COLO829 (cell line): ENCODE measurements at places on chromosomes 5 and 9.

- no peak for DNase-seq
Measured at GRCh38 chr9:9598723-9599122, 1014.1 kb downstream of the PTPRD start.

GRCh38 chr5:142717582-142718215 lies 31.8 kb upstream of the FGF1 start:
- DNase-seq, result no peak

DNA sequence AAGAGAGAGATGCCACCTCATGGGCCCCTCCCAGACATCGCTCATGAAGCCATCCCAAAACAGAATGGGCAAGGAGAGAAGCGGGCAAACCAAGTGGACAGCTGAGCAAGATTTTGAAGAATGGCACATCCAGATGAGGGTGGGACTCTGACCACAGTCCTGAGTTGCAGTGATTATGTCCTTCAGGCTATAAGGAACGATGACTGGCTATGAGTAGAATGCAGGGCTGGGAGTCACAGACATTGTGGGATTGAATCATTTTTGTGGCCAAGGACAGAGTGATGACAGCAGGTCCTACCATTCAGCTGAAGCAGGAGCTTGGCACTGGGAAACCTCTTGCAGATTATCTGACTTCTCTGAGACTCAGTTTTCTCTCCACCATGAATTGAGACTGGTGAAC lies 245.7 kb upstream of the SLC30A5 start:
- DNase-seq, result no peak

DNA sequence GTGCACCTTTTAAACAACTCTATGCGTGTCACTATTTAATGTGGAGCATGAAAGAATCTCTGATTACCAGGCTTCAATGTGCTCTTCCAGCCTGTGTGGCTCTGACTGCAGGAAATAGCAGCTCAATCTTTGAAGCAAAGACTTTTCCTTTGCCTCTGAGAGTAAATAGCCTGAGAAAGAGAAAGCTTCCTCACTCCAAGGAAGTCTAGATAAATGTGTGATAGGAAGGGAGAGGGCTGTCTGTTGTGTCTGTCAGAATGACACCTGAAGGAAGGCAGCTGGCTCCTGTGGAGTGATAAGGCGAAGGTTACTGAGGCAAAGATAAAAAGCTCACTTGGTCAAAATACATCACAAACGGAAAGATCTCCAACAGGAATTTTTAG lies 205.3 kb upstream of the HAPLN1 start:
- DNase-seq, result no peak

- no peak for DNase-seq
Measured at GRCh38 chr5:66739021-66739420, 142.8 kb downstream of the MAST4 start.

- no peak for DNase-seq
Measured at GRCh38 chr9:135865531-135865930, 41.8 kb downstream of the CAMSAP1 start.

DNA sequence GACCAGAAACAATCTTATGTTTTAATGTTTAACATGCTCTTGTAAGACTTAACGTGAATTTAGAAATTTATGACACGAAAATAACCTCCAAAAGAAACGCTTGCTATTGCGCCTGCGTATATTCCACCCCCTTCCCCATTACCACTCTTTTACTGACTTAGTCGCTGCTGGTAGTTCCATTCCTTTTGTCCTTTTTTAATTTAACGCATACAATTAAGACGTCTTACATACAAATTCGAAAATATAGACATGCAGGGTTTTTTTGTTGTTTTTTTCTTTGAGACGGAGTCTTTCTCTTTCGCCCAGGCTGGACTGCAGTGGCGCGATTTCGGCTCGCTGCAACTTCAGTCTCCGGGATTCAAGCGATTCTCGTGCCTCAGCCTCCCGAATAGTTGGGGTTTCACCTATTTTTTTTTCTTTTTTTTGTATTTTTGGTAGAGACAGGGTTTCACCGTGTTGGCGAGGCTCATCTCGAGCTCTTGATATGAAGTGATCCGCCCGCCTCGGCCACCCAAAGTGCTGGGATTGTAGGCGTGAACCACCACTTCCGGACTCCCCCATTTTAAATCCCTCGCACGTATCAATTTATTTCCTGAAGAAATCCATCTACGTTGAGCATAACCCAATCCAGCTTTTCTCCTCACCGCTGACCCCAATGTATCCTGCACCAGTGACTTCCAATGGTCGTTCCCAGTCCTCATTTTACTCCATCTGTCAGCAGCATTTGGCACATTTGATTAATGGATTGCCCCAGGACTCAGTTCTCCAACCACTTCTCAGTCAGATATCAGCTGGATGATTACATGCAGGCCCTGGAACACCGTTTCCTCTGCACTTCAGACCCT lies 684 bp upstream of the MED7 start:
- DNase-seq, result peak; percentile 68

GRCh38 chr9:111622626-111623025 lies 8.5 kb upstream of the DNAJC25 start:
- DNase-seq, result peak; percentile 59

- no peak for DNase-seq
Measured at GRCh38 chr9:114709636-114710035, 27.6 kb upstream of the TEX48 start.

GRCh38 chr9:98995059-98995671 lies 51.5 kb downstream of the COL15A1 start:
- no peak for DNase-seq

- no peak for DNase-seq
Measured at GRCh38 chr9:130537346-130538050, 41.9 kb upstream of the FUBP3 start.

- DNase-seq, result peak; percentile 5
Measured at GRCh38 chr5:135430135-135430437, 17.1 kb downstream of the DCANP1 start.

GRCh38 chr9:132002643-132003318 lies 76.9 kb downstream of the MED27 start:
- no peak for DNase-seq

DNA sequence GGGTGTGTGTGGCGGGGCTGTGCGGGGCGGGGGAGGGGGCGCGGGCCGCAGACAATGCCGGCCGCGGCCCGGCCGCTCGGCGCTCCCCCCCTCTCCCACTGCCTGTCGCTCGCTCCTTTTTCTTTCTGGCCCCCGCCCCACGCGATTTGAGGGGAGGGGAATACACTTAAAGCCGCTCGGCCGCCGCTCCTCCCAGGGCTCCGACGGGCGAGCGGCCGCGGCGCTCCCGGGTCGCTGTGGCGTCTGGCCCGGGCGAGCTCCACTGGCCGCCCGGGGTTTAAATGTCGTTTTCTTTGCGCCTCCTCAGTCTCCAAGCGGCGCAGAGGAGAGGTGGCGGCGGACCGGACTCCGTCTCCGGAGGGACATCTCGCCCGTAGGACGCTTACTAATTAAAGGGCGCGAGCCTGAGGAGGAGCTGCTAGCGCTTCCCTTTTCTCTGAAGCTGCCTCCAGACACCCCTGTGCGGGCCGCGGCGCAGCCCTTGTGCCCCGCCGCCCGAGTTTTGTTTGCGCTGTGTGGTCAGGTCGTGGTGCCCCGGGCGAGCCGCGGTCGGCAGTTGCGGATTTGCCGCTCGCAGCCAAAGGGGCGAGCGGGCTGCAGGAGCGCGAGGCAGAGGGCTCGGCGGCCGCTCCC lies 1.4 kb downstream of the ZSWIM6 start:
- no peak for DNase-seq

- no peak for DNase-seq
Measured at GRCh38 chr5:132182359-132183040, 45.2 kb downstream of the P4HA2 start.

- no peak for DNase-seq
Measured at GRCh38 chr9:133691191-133691590, 47.0 kb downstream of the SARDH start.

- DNase-seq, result no peak
Measured at GRCh38 chr5:132364319-132364718, 5.2 kb upstream of the SLC22A5 start.

GRCh38 chr9:9949368-9949767 lies 663.4 kb downstream of the PTPRD start:
- no peak for DNase-seq

GRCh38 chr9:120868339-120868675 lies 8.7 kb downstream of the PHF19 start:
- DNase-seq, result peak; percentile 27

DNA sequence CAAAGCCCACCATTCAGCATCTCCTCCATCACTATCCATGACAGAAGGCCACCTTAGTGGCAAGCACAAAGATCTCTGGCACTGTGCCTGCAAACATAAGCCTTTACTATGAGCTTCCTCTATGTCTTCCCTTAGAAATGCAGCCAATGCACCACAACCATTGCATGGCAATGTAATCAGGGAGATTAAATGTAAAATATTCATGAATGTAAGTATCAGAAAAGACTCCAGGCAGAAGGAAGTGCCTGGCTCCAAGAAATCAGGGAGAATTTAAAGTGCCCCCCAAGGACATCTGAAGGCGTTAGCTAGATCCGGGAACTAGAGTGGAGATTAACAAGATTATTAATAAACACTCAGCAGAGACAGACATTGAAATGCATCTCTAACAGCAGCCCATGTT lies 32.5 kb upstream of the MYORG start:
- no peak for DNase-seq

DNA sequence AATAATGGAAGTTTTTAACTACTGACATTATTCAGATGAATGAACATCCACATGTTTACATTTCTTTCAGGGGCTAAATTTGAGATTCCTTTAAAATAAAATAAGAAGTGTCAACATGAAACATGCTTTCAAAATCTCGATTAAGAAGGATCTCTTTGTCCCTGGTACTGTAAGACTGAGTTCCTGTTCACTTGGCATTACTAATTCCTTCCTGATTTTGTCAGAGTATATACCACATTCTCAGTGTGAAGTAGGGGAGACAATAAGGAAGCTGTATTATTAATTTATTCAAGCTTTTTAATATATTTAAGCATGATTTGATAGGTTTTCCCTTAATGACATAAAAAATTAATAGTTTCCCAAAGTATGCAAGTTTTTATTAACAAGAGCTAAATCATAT lies 81.5 kb upstream of the GRHPR start:
- no peak for DNase-seq

DNA sequence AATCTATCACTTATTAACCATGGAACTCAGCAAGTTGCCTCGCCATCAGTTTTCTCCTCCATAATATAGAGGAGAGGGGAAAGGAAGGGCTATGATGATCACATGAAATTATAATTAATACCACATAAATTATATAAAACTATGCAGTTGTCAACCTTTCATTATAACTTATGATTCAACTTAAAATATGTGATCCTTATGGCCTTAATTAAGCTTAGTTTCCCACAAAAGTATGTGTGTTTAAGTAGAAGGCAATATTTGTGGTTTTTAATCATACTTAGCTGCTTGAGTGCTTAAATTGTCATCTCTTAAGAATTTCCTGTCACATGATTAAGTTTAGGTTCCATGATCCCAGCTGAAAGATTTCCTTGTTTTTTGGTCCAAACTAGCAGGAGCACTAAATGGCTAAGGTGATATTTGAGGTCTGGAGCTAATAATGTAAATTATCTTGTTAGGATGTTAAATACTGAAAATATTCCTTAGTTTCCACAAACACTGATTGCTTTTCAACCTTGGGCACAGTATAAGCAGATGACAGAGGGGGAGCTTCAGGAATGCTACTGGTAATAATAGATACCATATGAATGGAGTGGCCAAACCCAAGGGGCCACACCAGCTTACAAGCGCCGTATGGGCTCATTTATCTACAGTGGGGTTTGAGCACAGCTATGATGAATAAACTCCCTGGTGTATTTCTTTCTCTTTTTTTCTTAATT lies 26.4 kb upstream of the F2R start:
- DNase-seq, result peak; percentile 43

GRCh38 chr5:177084175-177084574 lies 2.5 kb upstream of the FGFR4 start:
- no peak for DNase-seq

DNA sequence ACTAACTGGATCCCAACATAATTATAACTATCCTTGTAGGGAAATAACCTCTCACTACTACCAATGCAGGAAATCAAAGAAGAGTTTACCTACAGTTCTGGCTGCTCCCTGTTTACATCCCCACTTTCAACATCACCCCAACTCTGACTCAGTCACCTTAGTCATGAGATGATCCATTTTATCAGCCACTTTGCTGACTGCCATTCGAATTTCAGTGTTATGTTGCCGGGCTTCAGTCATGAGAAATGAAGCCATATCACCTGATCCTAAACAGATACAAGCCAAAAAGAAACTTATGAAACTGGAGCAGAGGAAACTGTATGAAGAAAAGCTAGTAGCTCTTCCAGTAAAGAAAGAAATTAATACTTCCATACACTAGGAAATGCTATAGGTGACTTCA lies 33.7 kb downstream of the SLC31A2 start:
- no peak for DNase-seq

DNA sequence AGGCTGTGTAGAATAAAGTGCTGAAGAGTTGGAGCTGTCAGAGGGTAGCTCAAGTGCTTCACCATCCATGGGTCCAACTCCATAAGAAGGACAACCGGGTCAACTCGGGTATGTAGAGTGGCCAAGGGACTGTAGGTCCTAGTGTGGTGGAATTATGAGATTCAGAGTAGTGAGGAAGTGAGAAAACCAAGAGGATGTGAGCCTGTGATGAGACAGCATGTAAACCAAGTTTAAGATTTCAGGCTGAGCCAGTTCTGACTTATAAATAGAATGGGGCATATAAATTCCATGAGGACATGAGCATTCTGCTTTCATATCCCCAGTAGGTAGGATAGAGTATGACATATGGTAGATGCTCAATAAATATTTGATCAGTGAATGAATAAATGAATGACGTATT lies 96.3 kb downstream of the CFAP95 start:
- no peak for DNase-seq

- DNase-seq, result no peak
Measured at GRCh38 chr9:708182-708550, 133.3 kb upstream of the DMRT1 start.

DNA sequence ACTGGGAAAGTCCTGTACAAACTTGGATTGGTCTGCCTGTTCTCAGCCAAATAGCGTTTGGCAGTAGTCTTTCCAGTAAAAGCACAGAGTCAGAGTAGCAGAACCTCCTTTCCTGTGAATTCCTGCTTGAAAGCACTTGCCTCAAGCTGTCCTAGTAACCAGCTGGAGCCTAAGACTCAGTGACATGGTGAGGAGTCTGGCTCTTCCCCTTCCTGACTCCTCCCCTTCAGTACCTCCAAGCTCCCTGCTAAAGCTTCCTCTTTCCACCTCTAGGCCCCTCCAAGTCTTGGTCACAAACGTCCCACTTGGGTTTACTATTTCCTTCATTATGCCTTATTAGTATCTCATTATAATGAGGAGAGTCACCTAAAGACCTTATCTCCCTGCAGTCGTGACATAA lies 21.4 kb upstream of the FAM81B start:
- no peak for DNase-seq
